ENCODE measurements at places on chromosomes 16 and 17.
A peak's percentile ranks its signal among the peaks of the same experiment; 100 is the strongest.

DNA sequence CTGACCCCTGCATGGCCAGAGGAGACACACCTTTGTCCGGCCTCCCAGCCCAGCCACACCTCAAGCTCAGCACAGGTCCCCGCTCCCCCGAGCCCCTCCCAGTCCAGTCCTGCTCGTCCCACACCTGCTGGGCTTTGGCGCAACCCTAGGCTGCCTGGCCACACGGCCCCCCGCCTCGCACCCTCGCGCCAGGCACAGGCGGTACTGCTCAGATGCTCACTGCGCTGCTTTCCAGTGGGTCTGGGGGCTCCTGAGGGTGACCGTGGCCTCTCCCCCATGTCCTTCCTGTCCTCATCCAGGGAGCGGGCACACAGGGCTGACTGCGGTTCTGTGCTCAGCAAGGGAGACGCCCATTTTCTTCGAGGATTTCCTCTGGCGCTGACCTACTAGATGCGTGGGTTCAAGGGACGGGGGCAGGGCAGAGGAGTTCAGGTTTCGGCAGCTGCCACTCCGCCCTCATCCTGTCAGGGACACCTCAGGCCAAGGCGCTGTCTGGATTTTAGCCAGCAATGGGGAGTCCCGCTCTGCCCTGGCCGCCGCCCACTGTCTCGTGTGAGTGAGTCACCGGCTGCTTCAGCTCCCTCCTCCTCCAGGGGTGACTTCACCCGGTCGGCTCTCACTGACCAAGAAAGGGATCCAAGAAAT is 118.0 kb upstream of the ZNF469 start:
- peak; percentile 23 for DNase-seq

DNA sequence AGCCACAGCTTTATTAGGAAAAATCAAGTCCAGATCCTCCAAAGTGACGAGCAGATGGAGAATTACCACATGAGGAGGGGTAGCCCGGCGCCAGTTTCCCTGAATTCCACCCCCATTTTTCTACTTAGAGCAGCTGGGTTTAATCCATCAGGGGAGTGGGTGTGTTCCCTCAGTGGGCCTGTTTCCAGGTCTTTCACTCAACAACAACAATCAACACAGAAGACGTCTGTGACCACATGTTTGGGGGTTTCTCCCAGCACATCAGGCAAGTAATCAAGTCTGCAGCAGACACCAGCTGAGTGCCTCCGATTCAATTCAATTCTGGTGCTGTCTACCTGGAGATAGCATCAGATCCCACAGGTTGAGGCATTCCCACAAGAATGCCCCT is 6.8 kb downstream of the SLC6A2 start:
- DNase-seq: no peak

DNA sequence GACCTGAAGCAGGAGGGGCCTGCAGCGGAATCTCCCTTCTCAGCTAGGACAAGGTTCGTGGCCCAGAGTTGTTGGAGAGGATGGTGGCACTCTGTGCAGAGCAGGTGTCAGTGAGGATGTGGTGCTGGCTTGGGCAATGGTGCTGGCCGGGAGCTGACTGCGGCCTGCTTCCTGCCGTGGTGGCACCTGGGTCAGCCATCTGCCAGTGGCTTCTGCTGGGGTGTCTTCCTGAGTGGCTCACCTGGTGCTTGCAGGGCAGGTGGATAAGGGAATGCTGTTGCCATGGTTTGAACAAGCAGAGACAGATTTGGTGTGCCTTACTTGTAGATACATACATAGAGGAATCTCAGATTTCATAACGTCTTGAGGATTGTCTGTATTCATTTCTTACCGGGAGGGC is 69.6 kb downstream of the SEC14L1 start:
- DNase-seq: no peak

DNA sequence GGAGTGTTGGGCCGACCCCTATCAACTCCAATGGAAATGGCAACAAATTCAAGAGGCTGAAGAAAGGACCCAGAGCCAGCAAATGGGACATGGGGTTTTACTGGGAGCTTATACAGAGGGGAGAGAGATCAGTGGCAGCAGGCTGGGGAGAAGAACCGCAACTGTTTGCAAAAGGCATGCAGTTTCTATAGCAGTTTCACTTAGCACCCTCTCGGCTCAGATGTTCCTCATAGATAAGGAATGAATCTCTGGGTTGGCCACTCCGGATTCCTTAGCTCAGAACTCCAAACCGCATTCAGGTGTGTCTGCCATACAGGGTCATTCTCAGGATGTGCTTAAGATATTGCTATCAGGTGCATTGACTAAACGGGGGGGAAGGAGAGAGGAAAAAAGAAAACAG is 71.1 kb upstream of the RPL38 start:
- no peak for DNase-seq

DNA sequence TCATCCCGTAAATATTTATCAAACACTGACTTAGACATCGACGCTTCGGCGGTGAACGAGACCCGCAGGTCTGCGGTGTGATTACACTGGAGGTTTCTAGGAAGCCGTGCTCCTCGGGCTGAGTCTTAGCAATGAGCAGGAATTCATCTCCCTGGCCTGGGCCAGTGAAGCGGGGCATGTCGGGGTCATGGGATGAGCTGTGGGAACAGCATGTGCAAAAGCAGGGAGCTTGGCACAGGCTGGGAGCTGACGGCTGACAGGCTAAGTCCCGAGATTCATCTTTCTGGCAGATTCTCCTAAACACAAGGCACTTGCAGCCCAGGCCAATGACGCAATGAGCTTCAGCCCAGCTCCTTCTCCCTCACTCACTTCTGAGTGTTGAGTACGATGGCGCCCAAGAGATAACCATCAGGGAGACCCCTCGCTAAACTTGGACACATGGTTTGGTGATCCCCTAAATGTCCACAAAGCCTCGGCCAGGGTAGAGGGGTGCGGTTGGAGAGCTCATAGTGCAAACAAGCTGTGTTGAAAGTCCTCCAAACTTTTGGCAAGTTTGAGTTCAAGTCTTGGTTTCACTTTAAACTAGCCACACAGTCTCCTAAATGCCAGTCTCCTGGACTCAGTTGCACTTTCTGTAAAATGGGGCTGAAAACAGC is 12.8 kb downstream of the CRISPLD2 start:
- DNase-seq: no peak

DNA sequence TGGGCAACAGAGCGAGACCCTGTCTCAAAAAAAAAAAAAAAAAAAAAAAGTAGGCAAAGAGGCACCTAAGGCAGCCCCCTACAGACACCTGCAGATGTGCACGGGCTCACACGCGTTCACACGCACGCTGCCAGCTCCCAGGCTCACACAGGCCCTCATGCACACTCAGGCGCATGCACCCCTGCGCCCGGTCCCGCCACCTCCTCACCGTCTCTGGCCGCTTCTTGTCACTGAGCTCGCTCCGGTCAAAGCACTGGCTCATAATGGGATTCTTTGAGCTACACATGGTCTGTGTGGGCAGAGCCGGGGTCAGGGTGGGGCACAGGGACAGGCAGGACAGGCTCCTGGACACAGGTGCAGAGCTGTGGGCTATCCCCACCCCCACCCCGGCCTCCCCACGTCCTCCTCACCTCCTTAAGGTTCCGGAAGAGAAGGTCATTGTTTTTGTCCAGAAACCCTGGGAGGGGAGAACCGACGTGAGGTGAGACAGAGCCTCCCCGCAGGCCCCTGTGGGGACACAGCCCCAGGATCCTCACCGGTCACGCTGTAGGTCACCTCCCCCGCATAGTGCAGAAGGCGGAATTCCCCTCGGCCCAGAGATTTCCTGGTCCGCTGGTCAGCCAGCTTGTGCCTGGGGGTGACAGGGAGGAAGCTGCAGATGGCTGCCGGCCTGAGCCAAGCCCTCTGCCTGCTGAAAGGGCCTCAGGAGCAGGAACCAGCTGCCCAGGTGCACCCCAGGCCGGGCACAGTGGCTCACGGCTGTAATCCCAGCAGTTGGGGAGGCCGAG is 17.9 kb downstream of the MYO1C start:
- no peak for DNase-seq

DNA sequence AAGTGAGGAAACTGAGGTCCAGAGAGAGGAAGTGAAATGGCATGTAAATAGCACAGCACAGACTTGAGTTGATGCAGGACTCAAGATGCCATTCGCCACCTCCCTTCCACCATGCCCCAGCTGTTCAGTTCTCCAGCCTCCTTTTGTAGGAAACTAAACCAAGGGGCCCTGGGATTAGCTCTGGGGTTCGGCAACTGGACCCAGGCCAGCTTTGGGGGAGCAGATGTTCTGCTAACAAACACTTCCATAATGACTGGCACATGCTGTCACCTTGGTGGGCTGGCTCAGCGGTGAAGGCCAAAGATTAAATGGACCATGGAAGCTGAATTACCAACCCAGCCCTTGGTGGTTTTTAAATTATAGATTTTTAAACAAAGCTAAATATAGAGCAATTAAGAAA is 77.0 kb downstream of the IRX6 start:
- DNase-seq: no peak

DNA sequence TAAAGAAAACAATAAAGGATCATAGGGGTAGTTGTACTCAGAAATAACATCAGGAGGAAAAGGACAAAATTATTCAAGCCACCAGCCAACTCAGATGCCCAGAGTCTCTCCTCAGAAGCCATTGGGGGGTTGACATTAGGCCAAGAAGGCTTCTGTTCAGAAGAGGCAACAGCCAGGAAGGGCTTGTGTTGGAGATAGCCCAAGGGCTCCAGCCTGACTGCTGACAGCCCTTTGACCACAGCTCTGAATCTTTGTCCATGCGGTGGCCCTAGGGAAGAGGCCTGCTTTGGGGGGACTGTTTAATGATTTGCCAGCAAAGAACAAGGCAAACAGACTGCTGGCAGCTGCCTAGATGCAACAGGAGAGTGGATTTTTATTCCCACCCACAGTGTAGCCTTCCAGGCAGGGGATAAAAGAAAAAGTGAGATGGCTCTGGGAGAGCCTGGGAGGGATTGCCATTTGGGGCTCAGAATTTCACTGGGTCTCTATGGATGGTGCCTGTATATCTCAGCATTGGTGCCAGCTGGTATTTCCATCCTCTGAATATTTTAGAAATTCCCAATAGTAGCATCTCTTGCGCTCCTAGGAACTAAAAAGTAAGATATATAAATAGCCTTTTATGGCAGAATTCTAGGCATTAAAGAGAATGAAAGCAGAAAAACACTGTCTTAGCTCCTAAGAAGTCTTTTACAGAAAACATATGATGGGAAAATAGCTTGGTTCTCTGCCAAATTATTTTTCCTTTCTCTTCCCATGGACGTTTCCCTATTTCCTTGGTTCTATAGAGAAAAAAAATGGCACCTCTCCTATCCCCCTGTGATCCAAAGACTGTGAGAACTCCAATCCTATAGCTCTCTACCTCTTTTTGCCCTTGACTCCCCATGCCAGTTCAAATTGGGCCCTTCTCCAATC is 29.4 kb upstream of the SUPT4H1 start:
- DNase-seq: no peak

DNA sequence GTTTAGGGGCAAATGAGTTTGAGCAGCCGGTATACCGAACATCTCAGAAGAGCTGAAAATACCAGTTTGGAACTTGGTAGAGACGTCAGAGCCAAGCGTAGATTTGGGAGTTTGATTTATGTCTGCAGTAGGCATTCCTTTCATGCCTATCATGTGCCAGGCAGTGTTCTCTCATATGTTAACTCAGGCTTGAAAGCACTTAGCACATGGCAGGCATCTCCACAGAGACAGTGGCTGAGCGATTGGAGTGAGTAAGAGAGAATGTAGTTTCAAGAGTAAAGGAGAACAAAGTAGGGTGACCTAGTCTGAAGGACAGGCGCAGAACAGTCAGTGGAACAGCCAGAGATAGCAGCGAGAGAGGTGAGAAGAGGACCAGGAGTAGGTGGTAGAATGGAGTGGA is 207.0 kb downstream of the FTO start:
- no peak for DNase-seq

DNA sequence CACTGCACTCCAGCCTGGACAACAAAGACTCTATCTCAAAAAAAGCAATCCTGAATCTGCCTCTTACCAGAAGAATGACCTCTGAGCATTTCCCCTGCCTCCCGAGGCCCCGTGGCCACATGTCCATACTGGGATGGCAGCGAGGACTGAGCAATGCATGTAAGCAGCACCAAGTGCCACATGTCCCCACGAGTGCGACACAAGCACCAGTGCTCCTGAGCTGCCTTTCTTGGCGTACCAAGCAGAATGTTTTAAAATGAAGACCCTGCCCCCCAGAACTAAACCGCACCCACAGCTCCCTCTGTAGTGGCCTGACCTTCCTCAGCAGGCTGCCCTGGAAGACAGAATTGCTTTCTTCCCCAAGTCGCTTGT is 373.3 kb downstream of the SLC39A11 start:
- DNase-seq: no peak

DNA sequence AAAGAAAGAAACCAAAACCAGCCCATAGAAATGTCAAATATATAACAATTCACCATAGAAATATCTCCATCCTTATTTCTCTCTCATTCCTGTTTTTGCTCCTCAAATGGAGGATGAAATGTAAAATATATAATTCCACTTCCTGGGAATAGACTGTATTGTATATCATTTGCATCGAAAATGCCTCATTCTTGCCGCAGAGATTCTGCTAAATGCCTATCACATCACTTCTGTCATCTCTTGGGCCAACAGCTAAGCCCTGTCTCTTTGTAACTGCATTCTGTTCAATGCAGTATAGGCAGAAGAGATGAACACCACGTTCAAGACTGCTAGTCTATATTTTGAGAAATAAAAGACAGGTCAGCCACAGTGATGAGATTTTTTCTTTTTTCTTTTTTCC is 956.3 kb upstream of the SOX9 start:
- no peak for DNase-seq

DNA sequence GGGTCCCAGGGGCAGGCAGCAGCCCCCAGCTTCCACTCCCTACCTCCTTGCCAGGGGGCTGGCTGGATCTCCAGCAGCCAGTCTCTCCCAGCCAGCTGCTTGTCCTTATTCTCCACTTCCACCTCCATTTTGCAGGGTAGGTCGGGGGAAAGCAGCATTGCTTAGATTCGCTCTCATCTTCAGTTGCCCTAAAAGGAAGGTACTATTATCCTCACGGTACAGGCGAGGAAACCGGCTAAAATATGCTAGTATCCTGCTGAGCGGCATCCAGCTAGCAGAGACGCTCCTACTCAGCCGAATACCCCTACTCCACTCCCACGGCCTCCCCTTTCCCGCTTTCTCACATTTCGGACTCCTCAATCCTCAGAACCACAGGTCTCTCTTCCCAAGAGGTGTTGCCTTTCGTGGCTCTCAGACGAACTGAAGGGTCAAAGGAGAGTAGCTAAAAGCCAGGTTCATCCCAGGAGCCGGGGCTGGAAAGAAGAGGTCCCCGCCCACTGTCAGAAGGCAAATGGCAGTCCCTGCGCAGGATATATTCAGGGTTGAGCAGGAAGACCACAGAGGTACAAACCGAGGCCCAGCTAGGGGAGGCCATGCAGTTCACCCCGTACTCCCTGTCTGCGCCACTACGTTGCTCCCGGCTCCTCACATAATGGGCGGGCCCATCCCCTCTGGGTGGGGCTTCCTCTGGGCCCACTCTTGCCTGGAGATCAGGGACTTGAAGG is 1.7 kb upstream of the RAB11FIP4 start:
- no peak for DNase-seq

- DNase-seq: no peak
Measured at GRCh38 chr16:10782628-10783027, 36.0 kb downstream of the TVP23A start.

DNA sequence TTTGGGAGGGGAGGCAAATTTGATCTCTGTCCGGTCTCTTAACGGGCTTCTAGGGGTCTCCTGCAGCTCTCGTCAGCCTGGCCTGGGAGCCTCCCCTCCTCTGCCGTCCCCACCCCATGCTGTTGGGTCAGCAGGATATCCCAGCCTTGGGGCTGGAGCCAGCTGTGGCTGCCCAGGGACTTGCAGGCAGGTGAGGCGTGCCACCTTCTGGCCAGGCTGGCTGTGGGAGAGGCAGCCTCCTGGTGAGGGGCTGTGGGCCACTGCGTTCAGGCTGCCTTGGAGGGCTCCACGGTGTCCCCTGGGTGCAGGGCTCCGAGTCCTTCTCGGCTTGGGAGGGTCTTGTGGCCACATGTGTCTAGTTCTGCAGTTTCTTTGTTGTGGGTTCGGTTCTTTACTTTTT is 34.6 kb downstream of the TBCD start:
- DNase-seq: no peak
